ENCODE measurements at places on chromosomes 7 and 10.

DNA sequence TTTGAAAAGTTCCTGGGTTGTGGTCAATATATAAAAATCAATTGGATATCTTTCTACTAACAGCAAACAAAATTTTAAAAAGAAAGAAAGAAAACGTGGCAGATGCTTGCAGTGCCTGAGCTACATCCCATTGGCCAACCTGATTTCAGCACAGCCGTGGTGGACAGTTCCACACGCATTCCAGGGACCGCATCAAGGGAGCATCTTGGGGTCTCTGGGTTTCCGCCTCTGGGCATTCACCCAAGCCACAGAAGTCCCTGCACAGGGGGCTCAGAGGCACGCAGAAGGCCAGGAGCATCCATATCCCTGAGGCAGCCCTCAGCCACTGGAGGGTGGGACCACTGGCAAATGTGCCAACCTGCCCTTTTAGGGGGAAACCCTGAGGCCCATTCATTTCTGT lies 254.5 kb upstream of the RNF32 start:
- DNase-seq: no peak

DNA sequence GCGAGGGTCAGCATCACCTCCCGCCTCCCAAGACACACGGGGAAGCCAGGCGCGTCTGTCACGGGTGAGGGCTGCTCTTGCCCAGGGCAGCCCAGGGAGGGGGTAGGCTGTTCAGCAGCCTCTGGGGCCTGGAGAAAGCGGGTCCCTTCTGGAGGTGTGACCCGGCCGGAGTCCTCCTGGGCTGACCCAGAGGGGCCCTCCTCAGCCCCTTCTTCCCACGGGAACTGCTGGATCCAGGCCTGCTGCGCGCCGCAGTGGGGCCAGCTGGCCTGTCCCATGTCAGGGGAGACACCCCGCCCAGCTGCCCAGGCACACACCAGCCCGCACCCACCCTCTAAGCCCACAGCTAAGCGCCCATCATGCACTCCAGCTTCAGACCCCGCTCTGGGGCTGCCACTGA lies 41.8 kb downstream of the INSIG1 start:
- DNase-seq: no peak

GRCh38 chr7:11950942-11951341 lies 118.9 kb upstream of the THSD7A start:
- DNase-seq: no peak

GRCh38 chr7:144011458-144012230 lies 11.5 kb downstream of the OR6B1 start:
- peak; percentile 74 for DNase-seq

DNA sequence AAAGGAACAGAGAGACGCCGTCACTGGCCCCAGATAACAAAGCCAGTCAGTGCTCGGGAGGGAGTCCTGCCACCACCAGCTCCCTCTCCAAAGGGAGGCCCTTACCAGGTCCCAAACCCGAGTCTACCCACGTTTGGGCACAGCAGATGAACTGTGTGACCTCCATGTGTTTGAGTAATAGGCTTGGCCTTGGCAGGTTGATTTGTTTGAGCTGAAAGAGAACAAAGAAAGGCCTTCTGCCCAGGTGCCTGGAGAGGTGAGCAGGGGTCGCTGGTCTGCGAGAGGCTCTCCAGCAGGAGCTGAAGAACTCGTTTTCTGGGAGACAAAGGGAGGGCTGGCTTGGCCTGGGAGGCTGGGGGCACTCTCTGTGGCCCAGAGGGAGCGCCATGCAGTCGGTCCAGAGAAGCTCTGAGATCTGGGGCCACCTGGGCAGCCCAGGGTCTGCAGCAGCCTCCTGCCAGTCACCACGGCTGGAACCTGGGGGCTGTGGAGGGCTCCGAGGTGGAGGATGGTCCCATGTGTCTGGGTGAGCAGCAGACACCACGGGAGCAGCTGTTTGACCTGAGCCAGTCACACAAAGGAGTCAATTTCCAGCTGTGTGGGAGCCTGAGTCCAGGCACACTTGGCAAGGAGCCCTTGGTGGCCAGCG lies 99.7 kb downstream of the PAXIP1 start:
- DNase-seq: no peak

DNA sequence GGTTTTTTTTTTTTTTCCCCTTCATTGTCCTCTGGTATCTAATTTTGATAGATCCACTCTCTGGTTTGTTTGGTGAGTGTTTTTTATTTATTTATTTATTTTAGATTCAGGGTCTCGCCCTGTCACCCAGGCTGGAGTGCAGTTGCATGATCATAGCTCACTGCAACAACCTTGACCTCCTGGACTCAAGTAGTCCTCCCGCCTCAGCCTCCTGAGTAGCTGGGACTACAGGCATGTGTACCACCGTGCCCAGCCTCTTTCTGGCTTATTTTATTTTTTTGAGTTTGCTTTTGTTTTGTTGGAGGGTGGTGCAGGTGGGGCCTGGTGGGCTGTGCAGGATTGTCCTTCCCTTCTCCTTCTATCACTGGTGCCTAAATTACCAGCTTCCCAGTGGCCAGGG lies 187.2 kb upstream of the SH2B2 start:
- DNase-seq: no peak

DNA sequence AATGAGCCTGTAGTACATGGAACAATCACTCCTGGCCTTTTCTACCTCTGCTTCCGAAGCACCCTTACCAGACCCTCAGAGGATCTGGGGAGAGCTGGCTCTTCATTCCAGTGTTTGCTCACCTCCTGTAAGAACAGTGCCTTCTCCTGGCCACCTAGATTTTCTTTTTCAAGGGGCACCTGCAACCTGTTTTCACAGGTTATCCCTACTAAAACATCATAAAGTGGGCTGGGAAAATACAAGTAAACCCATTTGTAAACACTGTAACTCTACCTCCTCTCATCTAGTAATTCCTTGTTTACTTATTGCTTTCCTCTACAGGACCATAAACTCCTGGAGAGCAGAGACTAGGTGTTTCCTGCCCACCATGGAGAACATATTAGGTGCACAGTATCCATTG lies 1.1 kb downstream of the PIK3AP1 start:
- DNase-seq: peak; percentile 18

DNA sequence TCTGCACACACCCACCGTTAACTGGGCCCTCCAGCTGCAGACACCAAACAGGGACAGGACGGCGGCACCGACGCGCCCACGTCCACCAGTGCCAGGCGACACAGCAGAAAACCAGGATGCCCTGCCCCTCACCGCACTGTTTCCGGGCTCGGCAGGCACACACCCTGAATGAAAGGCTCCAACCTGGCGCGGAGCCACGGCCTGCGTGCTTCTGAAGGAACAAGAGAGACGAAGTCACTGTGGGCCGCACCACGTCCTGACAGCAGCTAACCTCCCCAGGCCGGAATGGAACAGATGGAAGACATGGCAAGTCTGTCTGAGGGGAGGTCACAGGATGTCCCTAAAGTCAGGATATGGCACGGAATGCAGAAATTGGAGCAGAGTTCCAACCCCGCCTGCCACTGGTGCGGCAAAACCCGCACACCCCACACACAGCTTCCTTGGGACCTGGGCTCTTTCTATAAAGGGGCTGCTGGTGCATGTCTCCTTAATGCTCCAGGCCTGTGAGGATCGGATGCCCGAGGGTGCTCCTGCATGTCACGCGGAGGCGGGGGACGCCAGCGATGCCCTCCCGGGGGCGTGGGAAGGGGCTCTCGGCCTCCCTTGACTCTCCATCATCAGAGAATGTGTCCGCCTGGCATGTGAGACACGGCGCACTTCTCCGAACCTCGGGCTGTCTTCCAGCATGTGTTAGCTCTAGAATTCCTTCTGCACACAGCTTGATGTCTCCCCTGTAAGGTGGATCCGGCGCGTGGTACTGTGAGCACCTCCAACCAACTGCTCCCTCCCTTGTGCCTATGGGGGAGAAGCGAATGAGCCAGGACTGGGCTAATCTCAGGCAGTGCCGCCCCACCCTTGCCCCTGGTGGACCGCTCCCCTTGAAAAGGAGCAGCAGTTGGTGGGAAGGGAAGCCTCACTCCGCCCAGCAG lies 3.9 kb upstream of the GPER1 start:
- peak; percentile 79 for DNase-seq

All from HT-29 (cell line).